ENCODE measurements at places on chromosomes 6 and 20. TPM values are rescaled to one million over a fixed set of nuclear protein-coding genes. Genes with fewer than 3 reads are reported as not detected.

DNA sequence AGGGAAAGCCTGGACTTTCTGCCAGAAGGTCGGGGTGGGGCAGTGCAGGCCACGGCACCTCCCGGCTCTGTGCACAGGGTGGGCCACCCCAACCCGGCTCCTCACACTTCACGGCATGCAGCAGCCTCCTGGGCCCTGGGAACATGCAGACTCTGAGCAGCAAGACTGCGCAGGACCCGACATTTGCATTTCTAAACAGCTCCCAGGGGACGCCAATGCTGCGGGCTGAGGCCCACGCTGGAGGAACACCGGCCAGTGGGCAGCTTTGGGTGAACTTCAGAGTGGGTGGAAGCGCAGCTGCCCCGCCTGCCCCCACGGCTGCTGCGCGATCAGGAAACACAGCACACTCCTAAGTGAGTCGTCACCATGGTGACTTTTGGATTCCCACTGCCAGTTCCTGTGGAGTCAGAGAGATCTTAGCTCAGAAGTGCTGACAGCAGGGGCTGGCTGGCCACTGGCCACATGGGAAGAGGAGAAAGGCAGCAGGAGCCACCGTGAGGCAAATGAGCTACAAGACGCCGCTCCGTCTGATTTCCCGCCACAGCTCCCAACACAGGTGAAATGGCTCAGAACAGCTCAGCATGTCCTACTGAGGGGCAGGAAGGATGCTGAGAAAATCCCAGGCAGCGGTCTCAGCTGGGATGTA lies 52.1 kb downstream of the RNASET2 start:
- no peak for DNase-seq

GRCh38 chr20:62475027-62475771 lies 596 bp downstream of the GATA5 start:
- DNase-seq = no peak

GRCh38 chr20:22921595-22922421 lies 113.3 kb upstream of the SSTR4 start:
- DNase-seq = no peak

- no peak for DNase-seq
These were observed 16.4 kb downstream of the CHD6 start for GRCh38 chr20:41601742-41602141.

DNA sequence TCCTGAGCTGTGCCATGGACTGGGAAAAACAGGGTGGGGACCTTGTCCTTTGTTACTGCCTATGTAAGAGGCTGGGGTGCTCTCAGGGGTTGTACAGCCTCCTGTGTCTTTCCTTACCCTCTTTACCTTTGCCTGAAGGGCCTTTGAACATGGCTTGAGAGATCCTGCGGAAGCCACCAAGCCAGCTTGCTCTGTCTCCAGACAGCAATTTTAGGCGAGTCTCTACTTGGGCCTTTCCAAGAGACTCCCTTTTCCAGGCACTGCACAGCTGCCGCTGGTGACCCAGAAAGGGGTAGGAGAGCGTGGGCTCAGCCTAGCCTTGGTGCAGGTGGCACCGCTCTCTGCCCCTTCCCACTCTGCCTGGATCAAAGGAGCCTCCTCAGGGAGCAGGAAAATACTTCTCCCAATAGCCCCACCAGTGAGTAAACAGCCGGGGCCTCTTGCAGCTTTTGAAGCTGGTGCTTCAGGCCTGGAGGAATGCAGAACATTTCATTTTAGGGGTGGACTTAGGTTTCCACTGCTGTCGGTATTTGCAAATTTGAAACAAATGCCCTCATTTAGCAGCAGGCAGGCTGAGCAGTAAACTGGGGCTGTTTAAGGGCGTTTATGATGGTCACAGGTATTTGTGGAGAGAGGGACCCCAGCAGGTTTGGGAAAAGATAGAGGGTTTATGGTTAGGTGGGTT lies 13.9 kb downstream of the PTK7 start:
- DNase-seq = no peak

DNA sequence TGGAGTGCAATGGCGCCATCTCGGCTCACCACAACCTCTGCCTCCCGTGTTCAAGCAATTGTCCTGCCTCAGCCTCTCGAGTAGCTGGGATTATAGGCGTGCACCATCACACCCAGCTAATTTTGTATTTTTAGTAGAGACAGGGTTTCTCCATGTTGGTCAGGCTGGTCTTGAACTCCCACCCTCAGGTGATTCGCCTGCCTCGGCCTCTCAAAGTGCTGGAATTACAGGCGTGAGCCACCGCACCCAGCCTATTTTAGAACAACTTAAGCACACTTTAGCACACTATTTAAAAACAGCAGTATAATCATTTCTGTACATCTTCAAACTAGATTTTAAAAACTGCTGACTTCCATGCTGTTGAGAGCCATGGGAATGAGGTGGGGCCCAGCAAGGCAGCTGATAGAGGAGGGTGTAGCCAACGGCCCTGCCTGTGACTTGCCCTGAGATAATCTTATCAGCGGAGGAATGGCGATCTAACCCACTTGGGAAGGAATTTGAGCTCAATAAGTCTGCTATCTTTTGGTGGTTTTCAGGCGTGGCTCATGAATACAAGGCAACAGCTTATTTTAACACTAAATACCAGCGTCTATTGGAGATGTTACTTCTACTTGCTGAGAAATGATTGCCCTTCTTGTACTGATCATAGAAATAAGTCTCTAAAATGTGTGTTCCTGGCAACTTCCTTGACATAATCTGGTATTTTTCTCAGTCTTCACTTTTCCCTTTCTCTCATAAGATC lies 12.1 kb downstream of the ZDHHC14 start:
- no peak for DNase-seq

The IL17F gene
- not detected for polyA plus RNA-seq

The FAM217A gene
- polyA plus RNA-seq = not detected

The EBF4 gene
- polyA plus RNA-seq = 6.9 TPM

The ENPP1 gene
- 11.0 TPM for polyA plus RNA-seq
